Cortex of kidney (tissue), 1 donor: ENCODE measurements at places on chromosomes 3 and 15.

GRCh38 chr15:74319596-74320351 is 47.7 kb downstream of the CYP11A1 start:
- no peak for DNase-seq

DNA sequence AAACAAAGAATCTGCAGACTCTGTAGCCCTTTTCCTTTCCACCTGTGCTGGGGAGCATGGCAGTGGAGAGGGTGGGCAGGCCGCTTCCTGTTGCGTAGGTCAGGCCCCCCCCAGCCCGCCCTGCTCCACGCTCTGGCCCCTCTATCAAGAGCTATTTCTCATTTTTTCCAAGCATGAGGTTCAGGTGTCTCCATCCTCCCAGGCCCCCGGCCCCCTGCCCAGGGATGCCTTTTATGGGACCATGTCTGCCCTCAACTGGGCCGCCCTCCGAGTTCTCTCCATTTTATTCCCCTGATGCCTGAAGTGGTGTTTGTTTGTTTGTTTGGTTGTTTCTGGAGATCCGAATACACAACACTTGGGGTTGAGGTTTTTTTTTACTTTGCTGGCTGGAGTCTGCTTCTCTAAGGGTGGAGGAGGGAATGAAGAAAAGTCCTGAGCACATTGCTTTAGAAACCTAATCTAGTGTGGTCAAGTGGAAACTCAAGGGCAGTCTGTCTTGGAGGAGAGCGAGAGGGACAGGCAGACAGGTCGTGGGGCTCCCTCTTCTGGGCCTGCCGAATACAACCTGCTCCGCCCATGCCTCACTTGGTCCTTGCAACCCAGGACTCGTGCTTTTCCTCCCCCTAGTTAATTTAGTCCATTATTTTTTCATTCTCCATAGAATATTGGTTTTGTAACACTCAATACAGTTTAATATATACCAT is 176.5 kb upstream of the LYSMD4 start:
- no peak for DNase-seq

GRCh38 chr3:61522060-61522459 is 39.3 kb upstream of the PTPRG start:
- DNase-seq = no peak

DNA sequence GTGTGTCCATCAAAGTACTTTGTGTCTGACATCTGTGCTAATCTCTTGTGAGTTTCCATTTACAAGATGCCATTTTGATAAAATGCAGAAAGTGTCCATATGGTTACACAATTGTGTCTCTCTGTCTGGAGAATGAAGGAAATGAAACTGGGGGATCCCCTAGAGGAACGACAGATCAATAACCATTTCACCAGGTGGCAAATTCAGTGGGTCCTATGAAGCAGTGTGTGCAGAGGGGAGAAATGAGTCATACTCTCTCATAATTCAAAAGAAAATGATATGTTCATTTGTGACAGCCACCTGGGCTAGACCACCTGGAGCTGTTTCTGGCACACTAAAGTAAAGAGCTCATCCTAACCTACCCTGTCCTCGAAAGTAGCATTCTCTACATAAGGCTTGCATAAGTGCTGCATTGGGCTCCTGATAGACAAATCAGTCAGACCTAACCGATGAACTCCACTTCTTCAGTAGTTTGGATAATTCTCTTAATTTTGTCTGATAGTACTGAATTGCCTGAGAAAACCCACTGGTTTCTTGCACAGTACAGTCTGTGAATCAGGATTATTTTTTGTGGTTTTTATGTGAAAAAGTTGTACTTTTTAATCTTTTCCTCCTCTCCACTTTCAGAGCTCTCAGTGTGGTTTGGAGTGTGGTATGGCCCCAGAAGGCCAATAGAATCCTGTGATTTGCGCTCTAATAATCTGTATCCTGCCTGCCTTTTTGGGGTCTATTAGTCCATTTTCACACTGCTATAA is 10.3 kb upstream of the CD47 start:
- DNase-seq = no peak

GRCh38 chr3:30945291-30945690 is 50.8 kb upstream of the GADL1 start:
- DNase-seq = no peak

DNA sequence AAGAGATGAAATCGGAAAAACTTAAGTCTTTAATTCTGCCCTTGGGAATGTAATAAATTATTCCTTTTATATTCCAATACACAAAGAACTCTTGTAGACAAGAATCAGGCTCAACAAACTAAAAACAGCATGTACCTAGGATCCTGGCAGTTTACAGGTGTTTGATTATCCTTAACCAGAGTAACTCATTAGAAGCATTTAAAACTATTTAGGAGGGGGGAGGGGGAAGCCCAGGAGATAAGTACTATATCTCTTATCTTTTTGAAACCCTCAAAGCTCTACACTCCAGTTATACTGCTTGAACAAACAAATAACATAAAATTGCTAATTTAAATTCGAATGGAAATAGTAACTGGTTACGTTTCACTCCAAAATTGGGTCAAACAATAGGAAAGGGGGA is 1.9 kb downstream of the CNBP start:
- DNase-seq = no peak
